Heart left ventricle (tissue), 16 donors: ENCODE measurements at places on chromosomes 1 and 21. TPM values are rescaled to one million over a fixed set of nuclear protein-coding genes. Genes with fewer than 3 reads are reported as not detected.

- no peak for DNase-seq
These were observed 104.5 kb upstream of the FMN2 start for GRCh38 chr1:239987103-239987745.

DNA sequence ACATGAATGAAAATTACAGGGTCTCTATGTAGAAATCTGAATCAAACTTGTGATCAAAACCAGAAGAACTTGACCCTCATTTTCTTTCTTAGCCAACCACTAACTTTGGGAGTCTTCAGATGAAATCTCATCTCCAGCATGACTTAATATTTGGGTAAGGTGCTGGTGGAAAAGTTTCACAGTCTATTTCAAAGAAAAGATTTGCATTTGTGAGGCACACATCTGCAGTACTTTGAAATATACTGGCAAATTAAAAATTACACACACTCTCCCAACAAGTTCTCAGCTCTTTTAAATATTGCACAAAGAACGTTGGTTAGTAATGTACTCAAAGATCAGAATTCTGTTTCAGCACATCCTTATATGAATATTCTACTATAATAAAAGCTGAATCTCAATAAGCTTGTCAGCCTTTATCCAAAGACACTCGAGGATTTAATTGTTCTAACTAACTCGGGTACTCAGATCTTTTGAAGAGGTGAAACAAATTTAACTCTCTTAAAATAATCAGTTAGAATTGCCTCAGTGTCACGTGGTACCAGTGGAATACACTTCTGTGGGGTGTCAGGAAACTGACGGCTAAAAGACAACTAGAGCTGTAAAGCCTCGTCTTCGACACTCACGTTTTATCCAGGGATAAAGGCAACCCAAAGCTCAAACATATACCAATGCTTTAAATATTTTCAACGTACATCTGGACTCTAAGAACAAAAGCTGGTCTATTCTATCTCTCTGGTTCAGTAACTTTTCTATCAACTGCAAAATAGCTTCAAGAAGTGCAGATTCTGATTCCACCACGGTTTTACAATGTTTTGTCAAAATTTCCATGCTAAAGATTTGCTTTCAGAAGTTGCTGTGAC, 19.0 kb downstream of the SAMSN1 start:
- DNase-seq = no peak

GRCh38 chr1:62954758-62955157, 170.8 kb downstream of the ATG4C start:
- DNase-seq = no peak

- DNase-seq = peak; percentile 85
These were observed 39.1 kb upstream of the WASF2 start for GRCh38 chr1:27528818-27529703.

DNA sequence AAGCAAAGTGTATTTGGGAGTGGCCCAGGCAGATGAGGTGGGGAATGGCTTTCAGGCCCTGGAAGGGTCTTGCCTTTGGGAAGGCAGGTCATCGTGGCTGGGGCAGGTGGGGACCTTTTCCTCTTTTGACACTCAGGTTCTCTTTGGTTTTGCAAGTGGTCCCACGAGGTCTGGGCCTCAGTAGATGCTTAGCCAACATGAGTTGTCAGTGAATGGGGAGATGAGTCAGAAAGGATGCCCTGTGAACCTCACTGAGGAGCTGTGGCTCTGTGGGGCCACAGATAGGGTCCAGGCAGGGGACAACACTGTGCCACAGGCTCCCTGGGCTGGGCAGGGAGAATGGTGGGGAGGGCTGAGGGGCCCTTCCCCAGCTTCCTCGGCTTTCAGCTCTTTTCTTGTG, 19.0 kb downstream of the ARHGEF10L start:
- DNase-seq = no peak

GRCh38 chr1:96772349-96772748, 50.8 kb downstream of the PTBP2 start:
- DNase-seq = no peak

GRCh38 chr1:185957441-185958363, 223.5 kb downstream of the HMCN1 start:
- no peak for DNase-seq

- DNase-seq = peak; percentile 49
These were observed 75.7 kb upstream of the C1orf87 start for GRCh38 chr1:60149251-60149650.

DNA sequence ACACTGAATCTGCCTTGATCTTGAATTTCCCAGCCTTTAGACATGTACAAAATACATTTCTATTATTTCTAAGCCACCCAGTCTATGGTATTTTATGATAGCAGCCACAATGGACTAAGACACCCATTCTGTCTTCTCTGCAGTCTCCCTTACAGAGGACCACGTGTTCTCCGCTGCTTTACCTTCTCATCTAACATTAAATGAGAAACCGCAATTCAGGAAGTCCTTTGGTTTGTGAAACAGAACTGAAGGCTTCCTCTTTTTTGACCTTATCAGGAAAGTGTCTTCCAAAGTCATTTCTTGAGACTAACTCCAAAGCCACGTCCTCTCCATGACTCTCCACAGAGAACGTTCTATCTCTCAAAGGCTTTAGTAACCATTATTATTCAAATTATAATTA, 560.1 kb downstream of the OMA1 start:
- no peak for DNase-seq

DNA sequence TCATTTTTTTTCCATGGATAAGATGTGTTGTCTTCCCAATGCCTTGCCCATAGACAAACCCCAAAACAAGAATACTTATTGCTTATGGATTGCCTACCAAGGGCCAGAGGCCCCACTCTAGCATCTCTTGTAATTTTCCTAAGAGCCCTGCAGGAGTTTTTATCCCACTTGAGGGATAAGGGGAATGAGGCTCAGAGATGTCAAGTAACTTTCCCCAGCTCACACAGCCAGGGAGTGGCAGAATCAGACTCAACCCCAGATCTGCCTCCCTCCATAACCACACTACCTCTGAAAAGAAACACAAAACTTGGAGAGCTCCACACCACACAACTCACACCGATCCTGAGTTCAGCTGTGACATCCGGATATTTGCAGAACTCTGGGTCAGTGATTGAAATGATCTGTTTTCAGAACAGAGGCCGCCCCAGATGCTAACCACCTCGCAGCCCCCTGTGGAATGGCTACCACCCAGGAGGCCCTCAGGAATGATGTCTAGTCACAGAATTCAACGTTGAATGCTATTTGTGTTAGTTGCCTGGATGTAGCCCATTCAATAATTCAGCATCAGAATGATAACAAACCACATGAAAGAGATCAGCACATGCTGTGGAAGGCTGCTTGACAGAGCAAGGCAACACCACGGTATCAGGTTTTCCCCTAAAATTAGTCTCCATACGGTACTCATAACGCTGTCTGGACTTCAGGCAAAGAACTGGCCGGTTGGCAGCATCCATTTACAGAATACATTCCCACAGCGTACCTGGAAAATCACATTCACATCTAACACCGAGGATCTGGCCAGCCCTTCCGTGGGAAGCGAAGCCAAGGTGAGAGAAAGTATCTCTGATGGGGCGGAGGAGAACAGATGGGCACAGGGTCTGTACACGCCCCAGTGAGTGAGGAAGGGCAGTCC, 231.9 kb downstream of the TOMM20 start:
- no peak for DNase-seq

DNA sequence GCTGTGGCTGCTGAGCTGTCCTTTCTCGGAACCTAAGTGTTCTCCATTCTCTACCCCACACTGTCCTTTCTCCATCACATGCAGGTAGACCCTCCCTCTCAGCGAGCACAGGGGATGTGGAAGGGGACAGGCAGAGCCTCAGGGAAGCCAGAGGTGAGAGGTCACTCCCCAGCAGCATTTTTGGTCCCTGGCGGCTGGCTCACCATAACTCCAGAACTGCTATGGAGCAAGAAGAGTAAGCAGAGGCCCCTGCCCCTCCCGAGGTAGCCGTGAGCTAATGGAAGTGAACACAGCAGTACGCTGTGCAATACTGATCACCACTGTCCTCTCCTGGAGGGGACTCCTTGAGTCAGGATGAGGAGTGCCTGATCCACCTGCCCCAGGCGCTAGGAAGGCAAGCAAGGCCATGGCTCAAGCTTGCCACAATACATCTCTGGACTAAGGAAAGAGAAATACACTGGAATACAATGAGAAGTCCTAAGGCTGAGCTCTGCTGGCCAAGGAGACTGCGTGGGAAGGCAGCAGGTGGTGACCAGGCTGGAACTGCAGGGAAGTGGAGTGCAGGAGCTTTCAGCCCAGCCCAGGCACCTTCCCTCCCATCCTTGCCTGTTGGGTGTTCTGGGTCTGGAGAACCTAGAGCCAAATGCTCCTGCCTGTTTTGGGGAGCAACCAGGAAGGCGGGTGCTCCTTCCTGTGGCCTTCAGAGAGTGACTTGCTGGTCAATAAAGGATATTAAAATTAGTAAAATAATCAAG, 96.2 kb downstream of the LAMC2 start:
- no peak for DNase-seq

DNA sequence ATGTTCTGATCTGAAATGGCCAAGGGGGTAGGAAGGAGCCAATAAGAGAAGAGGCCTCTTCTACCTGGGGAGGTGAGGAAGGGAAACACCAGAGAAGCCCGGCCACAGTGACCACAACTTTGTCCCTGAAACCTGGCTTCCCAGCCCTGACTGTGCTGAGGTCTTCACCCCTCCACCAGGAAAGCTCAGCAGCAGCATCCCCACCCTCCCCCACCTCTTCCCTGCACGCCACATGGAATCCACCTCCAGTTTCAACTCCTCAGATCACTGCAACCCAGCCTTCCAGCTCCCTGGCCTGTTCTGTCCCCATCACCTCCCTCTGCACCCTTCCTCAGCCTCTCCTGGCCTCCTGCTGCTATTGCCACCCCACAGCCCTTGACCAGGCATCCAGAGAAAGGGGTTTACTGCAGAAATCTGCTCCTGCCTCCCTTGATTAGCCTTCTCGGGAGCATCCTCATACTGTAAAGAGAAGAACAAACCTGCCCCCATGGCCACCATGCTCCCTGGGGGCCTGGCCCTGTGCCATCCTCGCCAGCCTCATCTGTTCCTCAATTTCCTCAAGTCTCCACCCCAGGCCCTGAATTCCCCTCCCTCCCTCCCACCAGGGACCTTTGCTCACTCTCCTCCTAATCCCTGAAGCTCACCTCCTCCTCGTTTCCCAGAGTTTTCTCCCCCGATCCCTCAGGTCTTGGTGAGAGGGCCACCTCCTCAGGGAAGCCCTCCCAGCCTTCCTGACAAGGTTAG, 450.9 kb downstream of the MATN1 start:
- DNase-seq = no peak

- no peak for DNase-seq
These were observed 839.1 kb upstream of the ADGRL2 start for GRCh38 chr1:80961464-80962190.

GRCh38 chr1:86064899-86065298, 91.7 kb downstream of the COL24A1 start:
- DNase-seq = no peak

DNA sequence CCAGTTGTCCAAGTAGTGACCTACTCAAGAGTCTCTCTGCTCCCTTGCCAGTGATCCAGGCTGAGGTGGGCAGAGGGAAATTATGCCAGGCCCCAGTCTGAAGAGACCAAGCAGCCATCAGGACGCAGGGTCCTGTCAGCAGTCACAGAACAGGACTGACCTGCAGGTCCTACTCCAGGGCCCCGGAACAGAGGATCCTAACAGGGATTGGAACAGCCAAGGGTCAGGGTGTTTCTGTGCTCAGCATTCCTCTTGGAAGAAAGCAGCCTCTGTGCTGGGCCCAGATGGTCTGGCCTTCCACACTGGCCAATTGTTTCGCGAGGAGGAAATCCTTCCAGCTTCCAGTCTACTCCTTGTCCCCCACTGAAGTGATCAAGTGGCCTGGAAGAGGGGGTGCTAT, 41.6 kb upstream of the USP1 start:
- no peak for DNase-seq

DNA sequence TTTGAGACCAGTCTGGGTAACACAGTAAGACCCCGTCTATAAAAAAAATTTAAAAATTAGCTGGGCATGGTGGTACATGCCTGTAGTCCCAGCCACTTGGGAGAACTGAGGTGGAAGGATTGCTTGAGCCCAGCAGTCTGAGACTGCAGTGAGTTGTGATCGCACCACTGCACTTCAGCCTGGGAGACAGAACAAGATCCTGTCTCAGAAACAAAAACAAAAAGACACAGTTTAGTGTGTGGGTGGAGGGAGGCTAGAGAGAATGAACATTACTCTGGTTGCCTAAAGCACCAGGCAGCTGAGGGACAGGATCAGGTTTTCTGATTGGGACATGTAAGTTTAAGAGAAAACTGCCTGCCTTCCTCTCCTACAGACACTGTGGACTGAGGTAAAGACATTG, 42.3 kb downstream of the VAMP4 start:
- DNase-seq = no peak

DNA sequence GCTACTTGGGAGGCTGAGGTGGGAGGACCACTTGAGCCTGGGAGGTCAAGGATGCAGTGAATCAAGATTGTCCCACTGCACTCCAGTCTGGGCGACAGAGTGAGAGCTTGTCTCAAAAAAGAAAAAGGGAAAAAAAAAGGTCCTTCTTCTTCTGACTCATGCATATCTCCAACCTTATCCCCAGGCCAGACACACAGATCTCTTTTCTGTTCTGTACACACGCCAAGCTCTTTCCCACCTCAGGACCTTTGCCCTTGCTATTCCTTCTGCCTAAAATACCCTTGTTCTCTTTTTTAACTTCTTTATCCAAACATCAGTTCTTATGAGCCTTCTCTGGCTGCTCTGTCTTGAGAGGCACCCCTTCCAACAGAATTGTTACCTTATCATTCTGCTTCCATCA, 22.1 kb downstream of the PLEKHO1 start:
- no peak for DNase-seq

DNA sequence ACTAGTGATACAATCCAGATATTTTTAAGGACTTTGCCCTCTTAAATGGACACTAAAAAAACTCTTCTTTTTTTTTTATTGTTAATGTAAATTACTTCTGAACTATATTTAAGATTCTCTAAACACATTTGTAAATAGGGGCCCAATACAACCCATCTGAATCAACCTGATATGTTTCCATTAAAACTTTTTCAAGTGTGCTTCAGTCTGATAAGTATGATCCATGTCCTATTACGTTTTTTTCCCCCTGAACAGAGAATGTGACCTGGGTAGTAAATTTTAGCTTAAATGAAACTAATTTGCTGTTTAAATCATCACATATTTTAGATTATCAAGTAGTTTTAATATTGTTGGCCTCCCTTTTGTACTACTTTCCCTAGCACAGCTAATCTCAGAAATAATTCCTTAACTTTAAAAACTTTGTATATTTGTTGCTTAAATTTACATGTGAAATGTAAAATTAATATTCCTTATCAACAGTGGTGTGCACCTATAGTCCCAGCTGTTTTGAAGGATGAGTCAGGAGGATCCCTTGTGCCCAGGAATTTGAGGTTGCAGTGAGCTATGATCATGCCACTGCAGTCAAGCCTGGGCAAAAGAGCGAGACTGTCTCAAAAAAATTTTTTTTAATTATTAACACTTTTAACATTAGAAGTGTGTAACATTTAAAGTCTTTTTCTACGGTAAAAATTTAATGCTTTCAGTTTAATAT, 3.0 kb upstream of the PKN2 start:
- no peak for DNase-seq

Gene MMEL1
- not detected for total RNA-seq

Gene VANGL2
- 1.4 TPM for total RNA-seq

Gene RPAP2
- total RNA-seq = 23.3 TPM

Gene BMP8B
- 0.64 TPM for total RNA-seq

Gene LRRC41
- 53.9 TPM for total RNA-seq

Gene ADCY10
- 0.83 TPM for total RNA-seq

Gene SHISA4
- total RNA-seq = 120 TPM

Gene OR2T12
- not detected for total RNA-seq
